ENCODE measurements at places on chromosomes 3 and 15. TPM values are rescaled to one million over a fixed set of nuclear protein-coding genes. Genes with fewer than 3 reads are reported as not detected.

DNA sequence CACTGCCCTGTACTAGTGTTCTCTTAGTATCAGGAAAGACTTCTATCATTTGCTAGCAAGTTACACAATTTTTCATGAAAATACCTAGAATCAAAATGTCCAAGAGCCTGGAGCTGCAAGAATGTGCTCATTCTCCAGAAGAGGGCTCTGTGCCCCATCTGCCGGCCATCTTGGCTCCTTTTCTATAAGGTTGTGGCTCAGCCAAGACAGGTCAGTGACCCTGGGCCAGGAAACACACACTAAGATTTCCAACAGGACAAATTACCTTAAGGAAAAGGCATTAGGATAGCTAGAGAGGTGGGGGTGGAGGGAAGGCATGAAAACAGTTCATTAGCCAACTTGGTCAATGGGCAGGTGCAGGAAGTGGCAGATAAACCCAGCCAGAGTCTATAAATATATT, 20.7 kb downstream of the TIMP4 start:
- DNase-seq, result no peak

- no peak for DNase-seq
These were observed 38.0 kb downstream of the SEC22A start for GRCh38 chr3:123239756-123240155.

GRCh38 chr3:159187232-159187631, 385.4 kb downstream of the MFSD1 start:
- no peak for DNase-seq

COPB2 gene
- 77.1 TPM for total RNA-seq

DNA sequence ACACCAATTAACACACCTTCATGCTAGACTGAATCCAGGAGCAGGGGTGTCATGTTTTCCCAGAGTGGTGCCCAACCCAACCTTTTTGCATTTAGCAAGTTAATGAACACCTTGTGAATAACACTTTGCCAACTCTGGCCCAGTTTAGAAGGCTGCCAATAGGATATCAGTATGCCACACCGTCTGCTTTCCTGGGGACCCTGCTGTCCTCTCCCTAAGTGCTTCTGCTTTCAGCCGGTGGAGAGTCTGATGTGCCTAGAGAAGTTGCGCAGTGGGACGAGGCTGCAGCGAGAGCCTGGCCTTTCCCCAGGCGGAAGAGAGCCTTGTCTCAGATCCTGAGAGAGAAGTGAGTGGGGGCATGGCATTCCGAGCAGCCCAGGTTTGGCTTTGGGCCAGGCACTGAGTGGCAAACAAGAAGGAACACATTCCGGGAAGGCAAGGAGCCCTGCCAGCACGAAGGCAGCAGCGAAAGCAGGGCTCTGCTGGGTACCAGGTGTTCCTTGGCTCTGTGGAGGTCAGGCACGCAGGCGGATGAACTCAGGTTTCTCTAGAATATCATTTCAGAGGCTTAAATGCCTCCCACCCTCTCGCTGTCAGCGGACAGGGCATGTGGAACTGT, 36.9 kb downstream of the SENP8 start:
- peak; percentile 36 for DNase-seq

GRCh38 chr15:43516185-43516584, 1.2 kb upstream of the MAP1A start:
- DNase-seq, result no peak

GRCh38 chr15:27482287-27482686, 511.3 kb downstream of the GABRG3 start:
- no peak for DNase-seq

DNA sequence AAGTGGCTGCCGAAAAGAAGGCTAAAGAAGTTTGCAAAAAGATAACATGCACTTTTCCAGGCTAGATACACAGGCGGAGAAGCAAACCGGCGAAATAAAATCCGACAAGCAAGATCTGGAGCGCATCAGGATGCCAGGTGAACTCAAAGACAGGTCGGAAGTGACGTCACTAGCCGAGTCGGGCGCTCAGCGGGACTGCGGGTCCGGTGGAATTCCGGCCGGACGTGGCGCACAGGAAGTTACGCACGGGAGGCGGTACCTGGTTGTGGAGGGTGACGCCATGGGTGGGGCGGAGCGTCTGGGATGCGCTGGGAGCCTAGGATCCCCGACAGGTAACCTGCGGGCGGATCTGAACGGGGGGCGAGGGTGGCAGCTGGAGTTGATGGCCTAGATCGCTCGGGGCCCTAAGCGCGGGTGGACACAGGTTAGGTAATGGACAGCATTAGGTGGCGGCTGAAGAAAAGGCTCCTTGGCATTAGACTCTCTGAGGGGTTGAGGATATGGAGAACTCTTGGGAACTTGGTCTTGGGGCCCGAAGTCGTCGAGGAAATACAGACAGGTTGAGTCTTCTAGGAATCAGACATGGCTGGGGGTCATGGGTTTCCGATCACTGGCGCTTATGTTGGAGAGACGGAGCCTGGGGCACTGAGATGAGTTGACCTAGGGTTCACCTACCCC, 29.0 kb upstream of the EHHADH start:
- peak; percentile 93 for DNase-seq

DNA sequence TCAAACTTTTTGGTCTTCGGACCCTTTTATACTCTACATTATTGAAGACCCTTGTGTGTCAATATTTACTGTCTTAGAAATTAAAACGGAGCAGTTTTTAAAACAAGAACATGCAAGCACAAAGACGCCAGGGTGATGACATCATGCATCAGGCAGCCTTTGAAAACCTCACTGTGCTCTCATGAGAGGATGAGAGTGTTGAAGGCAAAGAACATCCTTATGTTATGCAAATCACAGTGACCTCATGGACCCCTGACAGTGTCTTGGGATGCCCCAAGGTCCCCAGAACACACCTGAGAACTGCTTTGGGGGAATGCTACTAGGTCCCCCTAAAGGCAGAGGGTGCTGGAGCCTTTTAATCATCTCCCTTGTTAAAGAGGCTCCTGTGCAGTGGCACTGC, 51.6 kb downstream of the CHDH start:
- no peak for DNase-seq

GOLGA8N gene
- total RNA-seq, result 10.5 TPM

GRCh38 chr15:92495446-92495845, 101.8 kb downstream of the ST8SIA2 start:
- no peak for DNase-seq

ATP2B2 gene
- total RNA-seq, result not detected

IL20RB gene
- 1.1 TPM for total RNA-seq

- DNase-seq, result peak; percentile 42
These were observed at the start of gene TMEM62 for GRCh38 chr15:43133430-43134156. Gene TMEM62 (plus strand): TSS chr15:43133586. CDS start chr15:43133803, 217 bp downstream.

- DNase-seq, result no peak
These were observed 66.4 kb downstream of the CYFIP1 start for GRCh38 chr15:22913646-22914380.

- DNase-seq, result no peak
These were observed 136.6 kb upstream of the PTX3 start for GRCh38 chr3:157300094-157300493.

DNA sequence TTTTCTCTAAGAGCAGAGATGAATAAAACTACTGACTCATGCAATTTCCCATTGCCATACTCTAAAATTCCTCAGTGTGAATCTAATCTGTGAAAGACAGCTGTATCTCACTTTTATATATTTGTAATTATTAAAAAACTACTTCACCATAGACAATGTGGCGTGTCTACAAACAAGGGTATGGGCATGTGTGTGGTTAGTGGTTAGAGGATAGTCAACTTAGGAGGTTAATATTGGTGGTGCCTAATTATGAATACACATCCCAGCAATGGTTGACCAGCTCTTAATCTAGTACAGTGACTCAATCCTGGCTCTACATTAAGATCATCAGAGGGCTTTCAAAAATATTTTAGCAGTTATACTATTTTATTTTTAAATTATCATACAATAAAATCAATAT, 94.5 kb downstream of the GOLIM4 start:
- DNase-seq, result no peak

CPA3 gene
- 21.5 TPM for total RNA-seq

DNA sequence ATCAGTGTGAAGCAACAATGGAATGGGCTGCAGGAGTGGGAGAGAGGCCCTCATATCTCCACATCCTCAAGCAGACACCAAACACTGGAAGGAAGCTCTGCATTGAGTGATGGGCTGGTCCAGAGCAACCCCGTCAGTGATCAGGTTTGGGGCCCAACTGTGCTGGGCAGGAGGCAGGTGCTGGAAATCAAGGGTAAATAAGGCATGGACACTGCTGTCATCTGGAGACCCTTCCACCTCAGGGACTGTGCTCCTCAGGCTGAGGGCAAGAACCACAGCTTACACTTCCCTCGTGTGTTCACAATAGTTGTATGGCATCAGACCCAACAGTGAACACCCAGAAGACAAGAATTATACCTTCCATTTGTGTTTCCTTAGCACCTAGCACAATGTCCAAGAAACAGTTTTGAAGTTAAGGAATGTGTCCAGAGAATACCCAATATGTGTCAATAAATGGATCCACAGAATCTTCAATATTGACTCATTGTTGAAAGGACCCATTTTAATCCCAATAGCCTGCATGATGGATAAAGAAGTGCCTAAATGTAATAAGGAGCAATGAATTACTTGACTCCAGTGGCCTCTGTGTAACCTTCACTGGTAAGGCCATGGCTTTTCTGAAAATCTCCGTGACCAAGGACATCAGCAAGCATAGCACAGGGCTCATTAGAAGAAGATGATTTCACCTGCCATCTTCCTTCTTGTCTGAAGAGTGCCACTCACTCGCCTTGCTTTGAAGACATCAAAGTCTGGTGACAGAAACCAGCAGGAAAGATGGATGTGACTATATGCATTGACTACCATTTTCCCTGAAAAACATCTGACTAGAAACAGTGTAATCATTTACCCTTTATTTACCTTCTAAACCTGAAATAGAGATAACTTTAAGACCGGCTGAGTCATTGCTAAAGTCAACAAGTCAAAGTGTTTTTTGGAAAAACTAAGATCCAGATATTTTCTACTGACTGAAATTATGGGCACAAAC, 7.0 kb upstream of the AHSG start:
- no peak for DNase-seq

DNA sequence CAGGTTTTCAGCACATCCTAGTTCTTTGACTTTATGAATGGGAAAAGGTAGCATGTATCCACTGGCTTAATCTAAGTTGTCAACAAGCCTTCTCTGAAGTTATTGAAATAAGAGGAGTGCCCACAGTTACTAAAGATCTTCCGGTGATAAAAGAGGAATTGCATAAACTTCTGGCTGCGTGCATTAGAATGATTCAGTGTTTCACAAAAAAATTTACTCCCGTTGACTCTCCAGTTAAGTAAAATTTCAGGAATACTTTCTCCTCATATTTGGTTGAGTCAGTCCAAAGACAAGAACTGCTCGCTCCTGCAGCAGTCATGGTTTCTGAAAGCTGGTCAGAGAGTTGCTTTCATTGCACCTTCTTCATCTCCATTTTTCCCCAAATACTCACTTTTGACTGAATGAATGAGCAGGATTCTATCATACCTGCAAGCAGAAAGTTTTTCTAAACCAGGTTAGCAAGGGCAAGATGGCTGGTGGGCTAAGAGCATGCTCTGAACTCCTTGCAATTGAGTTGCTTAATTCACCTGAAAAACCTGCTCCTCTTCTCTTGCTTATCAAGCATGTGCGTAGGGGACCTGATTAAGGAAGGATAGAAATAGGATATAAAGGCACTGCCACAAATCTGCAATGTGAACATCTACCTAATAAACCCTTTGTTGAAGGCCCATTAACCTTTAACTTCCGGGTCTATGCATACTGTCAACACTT, 64.2 kb upstream of the TIMP4 start:
- DNase-seq, result no peak

DNA sequence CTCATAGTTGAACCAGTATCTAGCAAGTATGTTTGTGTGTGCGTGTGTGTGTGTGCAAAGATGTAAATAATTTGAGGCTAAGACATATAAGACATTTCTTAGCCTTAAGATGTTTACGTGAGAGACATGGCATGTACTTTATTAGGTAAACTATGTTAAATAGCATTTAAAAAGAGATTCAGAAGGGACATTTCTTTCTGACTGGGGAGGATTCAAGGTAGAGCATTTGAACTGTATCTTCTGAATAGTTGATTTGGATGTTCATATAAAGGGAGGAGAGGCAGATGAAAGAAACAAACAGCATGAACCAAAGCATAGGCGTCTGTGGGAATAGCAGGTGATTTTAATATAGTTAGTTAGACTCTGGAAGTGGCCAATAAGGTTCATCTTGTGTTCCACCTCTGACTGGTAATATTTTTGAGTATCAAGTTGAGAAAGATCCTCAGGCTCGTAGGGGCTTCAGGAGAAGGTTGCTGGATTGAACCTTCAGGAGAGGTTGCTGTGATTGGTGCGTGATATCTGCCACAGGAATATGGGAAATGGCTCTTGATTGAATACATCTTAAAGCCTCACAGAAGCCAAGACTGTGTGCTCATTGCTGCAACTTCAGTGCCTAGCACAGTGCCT, 12.6 kb downstream of the NFKBIZ start:
- DNase-seq, result no peak

MEX3B gene
- 0.48 TPM for total RNA-seq

FAM107A gene
- 89.9 TPM for total RNA-seq

- DNase-seq, result no peak
These were observed 483 bp downstream of the VPS13C start for GRCh38 chr15:62059816-62060112.

DNA sequence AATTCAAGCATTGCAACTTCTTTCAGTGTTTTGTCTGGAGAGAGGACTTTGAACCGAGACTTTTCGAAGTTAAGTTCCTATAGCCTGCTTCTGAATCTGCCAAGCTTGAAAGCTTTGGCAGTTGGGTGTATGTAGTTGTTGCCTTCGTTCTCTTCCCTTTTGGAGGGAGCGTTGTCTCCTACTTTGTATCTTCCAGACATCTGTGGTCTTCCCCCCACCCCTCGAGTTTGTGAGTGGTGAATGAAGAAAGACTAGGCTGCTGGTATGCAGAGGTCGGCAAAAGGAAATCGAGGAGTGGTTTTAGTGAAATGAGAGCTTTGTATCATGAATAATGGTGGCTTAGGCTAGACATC, 1.3 kb downstream of the CTNNB1 start:
- no peak for DNase-seq

DNA sequence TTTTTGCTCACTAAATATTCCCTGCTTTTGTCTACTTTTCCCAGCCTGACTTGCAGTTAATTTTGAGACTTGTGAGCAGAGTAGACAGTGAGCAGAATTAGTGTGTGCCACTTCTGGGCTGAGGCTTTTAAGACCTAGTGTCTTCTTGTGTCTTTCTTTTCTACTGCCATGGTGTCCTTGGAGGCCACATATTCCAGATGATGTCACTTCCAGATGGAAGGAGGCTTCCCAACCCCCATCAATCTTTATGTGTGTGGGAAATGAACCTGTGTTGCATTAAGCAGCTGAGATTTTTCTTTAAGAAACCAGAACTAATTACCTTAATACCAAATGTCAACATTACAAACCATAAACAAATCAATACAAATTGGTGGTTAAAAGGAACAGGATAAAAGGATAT, 774.7 kb upstream of the ROBO1 start:
- no peak for DNase-seq

GOLGA8S gene
- total RNA-seq, result 0.09 TPM

- no peak for DNase-seq
These were observed 24.8 kb downstream of the SLC28A2 start for GRCh38 chr15:45276831-45277230.

DNA sequence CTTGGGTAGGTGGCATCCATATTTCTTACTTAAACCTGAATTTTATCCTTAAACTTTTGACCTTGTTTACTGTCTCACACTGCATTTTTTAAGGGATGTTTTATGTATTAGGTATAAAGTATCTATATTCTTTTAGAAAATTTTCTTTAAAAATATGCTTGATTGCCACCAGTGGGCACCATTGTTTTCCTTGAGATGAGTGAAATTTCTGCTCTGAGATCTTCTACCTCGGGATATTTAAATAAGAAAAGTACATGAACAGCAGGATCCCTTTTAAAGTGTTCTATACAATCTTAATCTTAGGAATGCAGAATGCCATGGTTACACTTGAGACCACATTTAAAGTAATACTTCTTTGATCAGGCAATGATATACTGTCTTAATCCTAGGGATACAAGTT, 108.7 kb downstream of the SLMAP start:
- no peak for DNase-seq

All from omental fat pad (tissue), 4 donors.